Cerebellar nuclear complex (tissue), 1 donor: ENCODE measurements at places on chromosomes 13 and 19.

- DNase-seq, result no peak
These were observed 20.1 kb downstream of the PLEKHF1 start for GRCh38 chr19:29685326-29685725.

DNA sequence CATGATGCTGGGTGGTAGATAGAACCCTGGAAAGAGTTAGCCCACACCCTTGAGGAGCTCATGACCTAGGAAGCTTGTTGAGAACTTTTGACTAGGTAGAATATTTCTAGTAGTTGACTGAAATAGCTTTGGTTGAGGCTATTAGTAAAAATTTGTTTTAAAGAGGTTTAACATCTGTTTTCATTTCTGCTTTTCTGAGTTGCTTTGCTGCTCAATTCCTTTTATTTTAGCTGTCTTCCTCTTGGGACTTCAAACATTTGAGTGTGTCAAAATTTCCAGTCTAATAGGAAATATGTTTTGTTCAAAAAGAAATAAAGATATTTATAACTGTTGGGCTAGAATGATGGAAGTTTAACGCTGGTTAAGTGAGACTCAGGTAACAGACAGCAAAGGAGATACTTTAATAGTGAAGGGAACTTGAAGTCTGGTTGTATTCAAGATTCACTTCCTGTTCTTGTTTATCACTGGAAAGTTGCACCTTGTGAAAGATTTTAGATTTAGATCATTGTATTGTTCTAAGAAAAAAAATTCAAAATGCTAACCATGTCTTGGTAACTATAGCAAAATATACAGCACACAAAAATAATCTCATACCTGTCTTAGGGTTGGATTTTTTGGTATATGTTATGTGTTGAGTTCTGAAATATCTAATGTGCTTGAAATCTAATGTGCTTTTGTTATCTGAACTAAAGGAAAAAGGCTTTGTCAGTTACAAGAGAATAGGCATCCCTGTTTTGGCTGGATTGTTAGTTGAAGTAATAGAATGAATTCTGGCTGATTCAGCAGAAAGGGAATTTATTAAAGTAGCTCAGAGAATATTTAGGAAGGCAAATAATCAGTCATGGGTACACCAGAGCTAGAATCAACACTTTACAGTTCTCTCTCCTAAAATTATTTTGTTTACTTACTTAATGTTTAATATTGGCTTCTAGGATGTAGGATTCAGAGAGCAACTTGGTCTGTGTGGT, 24.4 kb upstream of the GPR18 start:
- no peak for DNase-seq

GRCh38 chr13:112363867-112364528, 12.2 kb upstream of the SPACA7 start:
- no peak for DNase-seq

- DNase-seq, result no peak
These were observed at the start of gene SYDE1 for GRCh38 chr19:15107061-15108010. Gene SYDE1, plus strand, starts transcription at chr19:15107401. Its CDS starts 33 bp downstream, at chr19:15107434.

DNA sequence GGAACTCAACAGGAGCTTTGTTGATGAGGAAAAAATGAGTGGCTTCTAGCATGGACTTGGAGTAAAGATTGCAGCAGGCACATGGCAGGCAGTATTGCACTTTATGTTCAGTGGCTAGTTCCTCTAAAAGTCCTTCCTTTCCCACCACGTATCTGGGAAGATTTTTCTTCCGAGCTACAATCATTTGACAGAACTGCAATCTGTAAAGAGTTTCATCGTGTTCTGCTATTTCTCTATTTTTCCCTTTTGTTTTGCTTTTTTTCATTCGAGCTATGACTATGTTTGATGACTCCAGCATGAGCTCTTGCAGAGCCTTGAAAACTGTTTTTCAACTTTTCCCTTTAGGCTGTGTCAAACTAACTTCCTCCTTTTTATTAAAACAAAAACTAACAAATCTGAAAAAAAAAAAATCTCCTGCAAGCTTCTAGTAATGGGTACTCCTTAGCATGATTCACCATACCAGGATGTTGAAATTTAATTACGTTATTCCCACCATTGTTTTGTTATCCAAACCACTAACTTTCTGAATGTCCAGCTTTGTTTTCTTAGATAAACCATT, 12.3 kb downstream of the CLDN10 start:
- no peak for DNase-seq

DNA sequence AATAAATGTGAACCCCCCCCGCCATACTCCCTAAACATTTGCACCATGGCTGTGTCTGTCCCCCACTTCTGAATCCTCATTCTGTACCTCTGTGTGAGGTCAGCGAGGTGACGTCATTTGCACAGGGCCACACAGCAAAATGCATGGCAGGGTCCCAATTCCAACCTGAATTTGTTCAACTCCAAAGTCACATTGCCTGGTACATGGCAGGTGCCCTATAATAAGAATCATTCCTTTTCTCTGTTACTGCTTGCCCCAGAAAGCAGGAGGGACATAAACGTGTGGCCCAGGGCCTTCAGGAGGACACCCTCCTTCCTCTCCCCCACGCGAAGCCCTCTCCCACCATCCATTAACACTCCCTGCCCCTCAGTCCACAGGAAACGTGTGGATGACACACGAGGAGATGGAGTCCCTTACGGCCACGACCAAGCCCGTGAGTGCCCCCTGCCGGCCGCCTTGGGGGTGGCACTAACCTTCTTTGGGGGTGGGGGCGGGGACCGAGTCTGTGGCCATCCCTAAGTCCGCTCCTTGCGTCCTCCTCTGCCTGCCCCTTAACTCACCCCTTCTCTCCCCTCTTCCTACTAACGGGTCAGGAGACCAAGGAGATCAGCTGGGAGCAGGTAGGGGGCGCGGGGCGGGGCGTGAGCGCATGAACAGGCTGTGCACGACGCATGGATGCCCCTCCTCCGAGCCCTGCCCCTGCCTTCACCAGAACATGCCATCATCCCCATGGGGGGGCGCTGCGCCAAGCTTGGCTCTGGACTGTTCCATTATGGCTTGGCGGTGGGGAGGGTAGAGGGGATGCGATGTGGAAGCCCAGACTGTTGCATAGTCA, 9.4 kb downstream of the HRC start:
- no peak for DNase-seq
